HuH-7.5 (cell line): ENCODE measurements at places on chromosomes 1 and 21.

GRCh38 chr1:46708121-46708520 is 10.8 kb downstream of the EFCAB14 start:
- DNase-seq, result no peak

DNA sequence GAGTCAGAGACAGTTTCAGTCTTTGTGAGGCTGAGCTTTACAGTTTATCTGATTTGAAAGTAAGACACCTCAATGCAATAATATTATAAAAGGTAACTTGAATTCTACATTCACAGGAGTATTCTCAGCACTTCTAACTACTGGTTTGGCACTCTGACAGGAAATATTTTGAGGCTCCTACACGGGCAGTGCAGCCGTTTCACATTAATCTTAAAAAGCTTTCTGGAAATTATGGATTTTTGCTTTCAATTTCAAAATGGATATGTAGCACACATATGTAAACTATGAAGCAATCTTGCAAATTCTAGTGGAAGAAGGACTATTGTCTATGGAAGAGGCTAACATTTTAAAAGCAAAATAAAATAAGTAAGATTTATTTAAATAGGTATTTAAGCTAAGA is 262.9 kb upstream of the SNX7 start:
- DNase-seq, result no peak

GRCh38 chr1:59554011-59554663 is 257.2 kb downstream of the FGGY start:
- no peak for DNase-seq

DNA sequence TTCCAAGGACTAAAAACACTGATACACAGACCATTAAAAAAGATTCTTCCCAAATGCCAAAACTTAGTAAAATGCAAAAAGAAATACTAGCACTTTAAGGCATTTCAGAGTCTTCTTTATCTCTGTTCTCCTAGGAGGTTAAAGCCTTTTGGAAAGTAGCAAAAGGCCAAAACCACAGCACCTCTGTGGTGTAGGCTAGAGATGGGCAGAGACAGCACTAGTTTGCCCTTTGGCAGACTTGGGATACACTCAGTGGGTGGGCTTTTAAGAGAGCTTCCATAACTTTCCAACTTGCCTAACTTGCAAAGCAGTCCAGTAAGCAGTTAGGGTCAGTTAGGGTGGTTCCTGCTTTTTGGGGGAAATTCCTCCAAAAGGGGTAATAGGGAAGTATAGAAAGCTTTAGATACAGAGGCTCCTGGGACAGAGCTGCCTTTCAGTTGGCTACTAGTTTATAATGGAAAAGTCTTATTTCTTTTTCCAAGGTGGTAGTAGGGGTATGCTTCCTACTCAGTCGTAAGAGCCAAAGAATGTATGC is 17.9 kb upstream of the PTCH2 start:
- DNase-seq, result no peak

DNA sequence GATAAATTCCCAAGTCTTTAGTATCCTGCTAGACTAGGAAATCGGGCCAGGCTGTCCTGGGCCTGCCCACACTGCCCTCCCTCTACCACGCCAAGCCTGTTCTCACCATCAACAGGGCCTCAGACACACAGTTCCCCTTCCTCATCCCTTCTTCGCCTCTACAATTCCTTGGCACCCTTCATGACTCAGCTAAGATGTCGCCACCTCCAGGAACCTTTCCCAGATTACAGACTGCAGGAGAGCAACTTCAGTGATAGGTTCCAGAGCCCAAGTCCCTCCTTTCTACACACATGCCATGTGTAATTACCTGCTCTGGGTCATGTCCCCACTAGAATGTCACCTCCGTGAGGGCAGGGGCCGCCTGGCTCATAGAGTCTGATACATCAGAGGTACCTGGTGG is 3.3 kb downstream of the RIMS3 start:
- no peak for DNase-seq

GRCh38 chr1:55081188-55081904 is 42.0 kb downstream of the PCSK9 start:
- DNase-seq, result no peak

DNA sequence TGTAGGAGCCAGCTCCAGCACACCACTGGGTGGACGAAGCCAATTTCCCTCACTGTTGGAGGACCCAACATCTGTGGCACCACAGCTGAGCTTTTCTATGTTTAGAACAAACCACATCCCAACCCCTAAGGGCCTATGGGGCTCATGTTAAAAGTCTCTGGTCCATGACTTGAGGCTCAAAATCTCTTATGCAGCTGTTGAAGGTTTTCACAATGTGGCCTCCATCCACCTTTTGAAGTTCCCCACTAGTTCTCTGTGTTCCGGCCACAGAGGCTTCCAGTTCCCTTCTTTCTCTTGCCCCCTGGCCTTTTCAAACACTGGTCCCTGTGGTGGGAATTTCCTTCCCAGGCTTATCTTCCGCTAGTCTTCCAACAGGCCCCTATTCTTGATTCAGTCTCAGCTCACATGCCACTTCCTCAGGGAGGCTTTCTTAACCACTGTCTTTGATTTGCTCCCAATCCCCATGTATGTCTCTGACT is 3.9 kb upstream of the IFNLR1 start:
- DNase-seq, result no peak

DNA sequence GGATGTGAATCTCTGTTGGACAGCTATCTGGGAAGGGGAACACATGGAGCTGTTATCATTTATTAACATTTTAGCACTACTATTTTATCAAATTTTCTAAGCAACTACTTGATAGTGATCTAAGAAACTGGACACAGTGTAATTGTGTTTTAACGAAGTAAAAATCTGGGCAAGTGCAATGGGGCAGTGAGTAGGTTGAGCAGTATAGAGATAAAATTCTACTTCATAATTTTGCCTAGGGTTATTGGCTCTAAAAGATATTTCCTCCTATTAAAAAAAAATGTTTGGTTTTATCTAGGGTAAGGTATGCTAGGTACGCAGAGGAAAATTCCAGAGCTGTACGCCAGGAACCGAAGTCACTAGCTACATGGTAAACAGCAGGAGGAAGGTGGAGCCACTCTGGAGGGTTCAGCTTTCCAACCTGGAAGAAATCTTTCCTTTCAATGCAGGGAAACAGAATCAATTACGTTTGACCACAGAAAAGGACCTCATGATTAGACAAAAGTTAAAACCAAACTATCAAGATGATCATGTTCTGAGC is 43.3 kb downstream of the BCAR3 start:
- DNase-seq, result no peak
